ENCODE measurements at places on chromosomes 4 and X.

DNA sequence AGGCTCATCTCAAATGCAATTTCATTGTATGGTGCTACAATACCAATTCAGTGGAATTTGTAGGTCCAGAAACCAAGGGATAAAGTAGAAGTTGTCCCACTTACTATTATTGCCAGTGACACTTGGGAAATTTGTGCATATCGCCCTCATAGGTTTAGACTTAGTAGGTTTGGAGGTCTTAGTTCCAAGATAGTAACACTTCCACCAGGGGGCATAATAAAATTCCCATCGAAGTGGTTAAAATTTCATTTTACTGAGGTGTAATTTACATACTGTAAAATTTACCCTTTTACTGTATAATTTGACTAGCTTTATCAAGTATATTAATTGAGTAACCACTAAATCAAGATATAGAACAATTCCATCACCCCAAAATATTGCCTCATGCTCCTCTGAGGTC lies 174.6 kb downstream of the INPP4B start:
- DNase-seq, result no peak

DNA sequence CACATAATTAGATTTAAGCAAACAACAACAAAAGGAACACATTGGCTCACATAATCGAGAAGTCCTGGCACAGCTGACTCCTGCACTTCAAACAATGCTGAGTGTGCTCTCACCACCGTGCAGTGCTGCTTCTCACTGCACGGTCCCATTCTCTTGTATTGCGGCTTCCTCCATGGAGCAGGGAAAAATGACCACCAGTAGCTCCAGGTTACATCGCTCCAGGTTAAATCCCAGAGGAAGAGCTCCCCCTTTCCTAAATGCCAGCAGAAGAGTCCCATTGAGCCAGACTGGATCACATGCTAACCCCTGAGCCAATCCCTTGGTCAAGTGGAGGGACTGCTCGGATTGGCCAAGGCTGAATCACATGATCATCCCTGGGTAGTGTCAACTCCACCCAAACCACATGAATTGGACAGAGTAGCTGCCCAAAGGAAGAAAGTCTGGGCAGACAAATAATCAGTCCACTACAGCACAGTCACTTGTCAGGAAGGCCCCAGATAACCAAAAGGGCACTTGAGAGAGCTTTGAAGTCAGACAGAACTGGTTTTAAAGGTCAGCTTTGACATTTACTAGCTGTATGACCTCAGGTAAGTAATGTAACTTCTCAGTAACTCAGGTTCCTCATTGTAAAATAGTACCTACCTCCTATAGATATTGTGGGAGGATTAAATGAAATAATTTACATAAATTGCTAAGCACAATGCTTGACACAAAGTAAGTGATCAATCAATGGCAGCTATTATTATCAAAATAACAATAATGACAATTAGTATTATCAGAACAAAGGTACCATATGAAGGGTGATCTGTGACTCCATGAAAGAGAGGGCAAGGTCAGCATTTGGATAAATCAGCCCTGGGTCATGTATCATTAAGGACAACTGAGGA lies 14.3 kb downstream of the TEC start:
- DNase-seq, result no peak

DNA sequence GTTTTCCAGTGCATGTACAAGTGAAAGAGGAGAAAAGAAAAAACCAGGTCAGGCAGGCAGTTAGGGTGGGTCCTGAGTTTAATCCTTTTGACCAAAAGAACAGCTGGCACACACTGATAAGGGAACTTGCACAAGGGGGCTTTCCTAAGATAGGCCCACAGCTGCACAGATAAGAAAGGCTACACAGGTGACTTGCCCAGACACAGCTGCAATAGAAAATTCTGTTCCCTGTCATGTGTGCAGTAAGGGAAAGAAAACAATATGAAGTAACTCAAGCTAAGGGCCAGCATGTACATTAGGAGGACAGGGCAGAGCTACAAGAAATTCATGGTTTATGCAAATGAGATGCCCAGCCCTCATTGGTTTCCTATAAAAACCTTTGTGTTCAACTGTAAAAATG lies 32.9 kb downstream of the LUZP4 start:
- DNase-seq, result no peak

DNA sequence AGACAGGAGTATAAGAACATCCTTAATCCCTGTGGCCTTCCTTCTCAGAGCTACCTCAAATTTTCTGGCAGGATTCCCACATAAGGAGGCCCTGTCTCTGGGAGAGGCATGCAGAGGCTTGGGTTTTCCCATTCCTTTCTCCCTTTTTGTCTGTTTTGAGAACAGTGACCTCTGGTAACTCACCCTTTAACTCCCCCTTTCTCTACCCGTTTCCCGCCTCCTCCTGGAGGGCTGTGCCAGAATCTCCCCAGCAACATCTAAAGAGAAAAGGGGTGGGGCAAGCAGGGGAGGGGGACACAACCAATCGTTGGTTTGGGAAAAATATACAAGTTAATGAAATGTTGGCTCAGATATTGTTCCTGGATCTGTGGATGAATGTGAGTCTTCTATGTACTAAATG lies 303.7 kb upstream of the IRS4 start:
- DNase-seq, result no peak

DNA sequence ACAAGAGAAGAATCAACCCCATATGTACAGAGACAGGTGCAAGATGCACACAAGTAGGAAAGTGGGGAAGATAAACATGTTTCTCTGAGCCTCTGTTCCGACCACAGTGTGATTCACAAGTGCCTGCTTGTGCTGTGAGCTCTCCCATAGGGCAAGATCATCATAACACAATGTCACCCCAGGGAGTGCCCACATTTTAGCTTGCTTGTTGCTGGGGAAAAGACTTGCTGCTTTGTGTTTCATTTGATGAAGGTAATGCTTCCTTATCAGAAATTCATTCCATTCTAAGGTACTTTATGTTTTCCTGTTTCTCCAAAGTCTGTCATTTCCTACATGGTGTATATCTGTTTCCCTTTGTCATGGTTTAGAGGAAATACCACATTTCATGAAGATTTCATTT lies 304.5 kb upstream of the DIPK2B start:
- no peak for DNase-seq

DNA sequence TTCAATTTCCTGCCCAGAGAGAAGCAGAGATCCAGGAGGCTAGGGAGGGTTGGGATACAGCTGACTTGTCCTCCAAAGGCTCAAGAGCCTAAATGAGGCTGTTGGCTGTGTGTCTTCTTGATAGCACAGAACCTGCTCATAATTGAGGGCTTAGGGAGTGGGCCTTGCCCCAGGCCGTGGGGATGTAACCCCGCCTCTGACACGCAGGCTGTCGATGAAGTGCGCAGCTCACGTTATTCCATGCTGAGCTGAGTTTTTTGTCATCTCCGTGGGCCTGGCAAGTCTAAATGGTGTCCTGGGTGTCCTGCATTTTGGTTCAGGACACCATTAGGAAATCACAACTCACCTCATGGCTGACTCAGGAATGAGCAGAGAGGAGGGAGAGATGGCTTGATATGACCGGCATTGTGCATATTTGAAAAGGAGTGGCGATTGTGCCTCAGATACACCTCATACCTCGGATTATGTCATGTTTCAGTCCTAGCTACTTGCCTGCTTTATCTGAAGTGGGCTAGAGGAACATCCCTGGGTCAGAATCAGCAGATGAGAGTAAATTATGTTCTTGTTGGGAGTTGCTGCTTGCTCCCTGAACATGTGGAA lies 43.7 kb downstream of the FHDC1 start:
- DNase-seq, result no peak

- DNase-seq, result no peak
Observed at GRCh38 chr4:161254375-161254774, 909.4 kb downstream of the FSTL5 start.

DNA sequence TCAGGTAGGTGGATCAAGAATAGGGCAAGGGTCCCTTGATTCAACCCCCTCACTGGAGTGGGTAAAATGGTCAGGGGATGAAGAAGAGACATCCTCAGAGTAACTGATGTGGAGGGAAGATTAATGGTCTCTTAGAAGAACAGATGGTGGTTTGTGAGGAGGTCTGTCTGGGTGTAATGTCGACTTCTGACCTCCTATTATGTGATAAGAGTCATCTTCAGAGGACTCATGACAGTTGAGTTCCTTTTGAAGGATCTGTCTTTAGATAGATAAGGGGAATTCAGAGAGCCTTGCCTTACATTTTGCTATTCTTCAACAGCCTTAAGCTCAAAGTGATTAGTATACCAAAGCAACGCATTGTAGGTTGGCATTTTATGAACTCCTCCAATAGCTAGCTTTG lies 27.1 kb upstream of the MAGEA8 start:
- DNase-seq, result no peak

DNA sequence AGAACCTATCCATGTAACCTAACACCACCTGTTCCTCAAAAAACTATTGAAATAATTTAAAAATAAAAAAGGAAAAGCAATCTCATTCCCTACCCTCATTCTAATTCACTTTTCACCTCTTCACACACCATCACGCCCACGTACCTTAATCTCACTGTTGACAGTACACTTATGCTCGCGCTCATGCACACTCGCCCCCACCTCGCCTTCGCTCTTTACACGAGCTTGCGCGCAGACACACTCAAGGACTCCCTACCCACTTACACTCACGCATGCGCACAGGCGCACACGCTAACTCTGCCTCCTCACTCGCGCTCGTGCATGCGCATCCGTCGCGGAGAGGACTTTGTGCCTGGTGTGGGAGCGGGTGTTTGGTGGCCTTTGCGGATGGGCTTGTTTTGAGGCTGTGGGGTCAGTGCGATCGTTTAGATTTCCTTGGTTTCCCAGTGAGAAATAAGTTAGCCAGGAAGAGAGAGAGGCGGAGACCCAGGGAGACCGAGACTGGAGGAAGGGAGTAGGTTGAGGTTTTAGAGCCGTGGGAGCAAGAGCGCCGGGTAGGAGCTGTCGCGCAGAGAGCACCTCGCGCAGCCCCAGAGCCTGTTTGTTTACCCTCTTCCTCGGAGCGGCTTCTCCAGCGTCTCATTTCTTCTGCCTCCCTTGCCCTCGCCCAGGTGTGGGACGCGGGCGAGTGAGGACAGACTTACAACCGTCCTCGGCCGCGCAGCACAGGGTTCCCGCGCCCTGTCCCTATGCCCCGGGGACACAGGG lies 8.1 kb upstream of the GSX2 start:
- DNase-seq, result peak; percentile 71

- DNase-seq, result no peak
Observed at GRCh38 chr4:176758731-176759130, 34.0 kb downstream of the VEGFC start.

GRCh38 chr4:87975466-87975865 lies at the start of gene SPP1:
TSS of gene SPP1 (plus strand) at chr4:87975714. CDS start at chr4:87976896, 1,182 bp downstream.
- no peak for DNase-seq

- no peak for DNase-seq
Observed at GRCh38 chrX:34338046-34338445, 205.9 kb upstream of the FAM47A start.

GRCh38 chr4:891747-892146 lies 40.4 kb downstream of the GAK start:
- DNase-seq, result no peak

DNA sequence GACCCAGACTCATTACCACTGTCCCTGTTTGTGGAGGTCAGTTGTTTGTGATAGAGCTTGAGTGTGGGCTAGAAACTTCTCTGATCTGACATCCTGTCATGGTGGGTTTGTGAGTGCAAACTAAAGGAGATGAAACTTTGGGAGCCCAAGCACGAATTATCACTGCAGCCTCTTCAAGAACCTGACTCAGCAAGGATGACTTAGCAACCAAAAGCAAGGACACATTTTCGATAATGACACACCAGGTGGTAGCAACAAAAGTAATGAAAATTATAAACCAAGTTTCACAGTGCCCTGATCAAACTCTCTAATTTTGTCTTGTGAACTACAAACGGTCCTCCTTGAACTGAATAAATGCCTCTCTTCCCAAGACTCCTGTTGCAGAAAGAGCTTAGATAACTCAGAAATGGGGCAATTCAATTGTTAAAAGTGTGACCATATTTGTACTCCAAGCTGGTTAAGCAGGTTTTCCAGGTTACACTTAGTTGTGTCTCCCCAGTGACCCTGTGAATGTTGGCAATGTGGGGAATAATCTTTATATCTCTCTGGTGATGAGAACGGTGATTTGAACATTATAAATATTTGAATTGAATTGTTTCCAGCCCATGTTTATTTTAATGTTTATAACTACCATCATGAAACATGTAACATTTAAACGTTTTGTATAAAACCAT lies 52.6 kb upstream of the ATP8A1 start:
- no peak for DNase-seq
